Pulmonary artery endothelial cell (primary cell): ENCODE measurements at places on chromosomes 16 and 17. TPM values are rescaled to one million over a fixed set of nuclear protein-coding genes. Genes with fewer than 3 reads are reported as not detected.

- no peak for DNase-seq
Observed at GRCh38 chr17:50768346-50768761, 1.0 kb upstream of the ANKRD40CL start.

DNA sequence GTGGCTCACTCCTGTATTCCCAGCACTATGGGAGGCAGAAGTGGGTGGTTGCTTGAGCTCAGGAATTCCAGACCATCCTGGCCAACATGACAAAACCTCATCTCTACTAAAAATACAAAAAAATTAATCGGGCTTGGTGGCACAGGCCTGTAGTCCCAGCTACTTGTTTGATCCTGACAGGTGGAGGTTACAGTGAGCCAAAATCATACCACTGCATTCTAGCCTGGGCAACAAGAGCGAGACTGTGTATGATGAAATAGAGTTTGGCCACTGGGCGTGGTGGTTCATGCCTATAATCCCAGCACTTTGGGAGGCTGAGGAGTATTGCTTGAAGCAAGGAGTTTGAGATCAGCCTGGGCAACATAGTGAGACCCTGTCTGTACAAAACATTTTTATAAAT is 173.3 kb downstream of the TANC2 start:
- no peak for DNase-seq

Gene IRX5
- 0.99 and 1.9 TPM in 2 replicates for total RNA-seq

DNA sequence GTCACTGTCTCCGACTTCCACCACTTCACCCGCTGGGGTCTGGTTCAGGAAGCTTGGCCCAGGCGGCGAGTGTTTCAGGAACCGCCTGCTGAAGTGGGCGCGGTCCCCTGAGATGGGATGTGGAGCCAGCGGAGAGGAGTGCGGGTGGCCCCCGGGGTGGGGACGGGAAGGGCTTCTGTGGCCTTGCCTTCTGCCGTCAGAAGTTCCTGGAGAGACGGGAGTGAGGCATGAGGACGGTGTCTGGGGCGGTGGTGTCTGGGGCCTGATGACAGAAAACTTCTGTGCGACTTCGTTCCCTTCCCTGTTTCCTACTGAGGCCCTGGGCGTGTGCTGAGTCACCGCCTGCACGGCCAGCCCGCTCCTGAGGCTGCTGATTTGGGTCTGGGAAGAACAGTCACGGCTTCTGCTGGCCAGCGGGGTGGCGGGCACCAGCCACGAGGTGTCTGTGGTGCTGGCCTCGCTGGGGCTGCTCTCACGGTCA is 12.3 kb upstream of the NLRC3 start:
- DNase-seq: no peak

DNA sequence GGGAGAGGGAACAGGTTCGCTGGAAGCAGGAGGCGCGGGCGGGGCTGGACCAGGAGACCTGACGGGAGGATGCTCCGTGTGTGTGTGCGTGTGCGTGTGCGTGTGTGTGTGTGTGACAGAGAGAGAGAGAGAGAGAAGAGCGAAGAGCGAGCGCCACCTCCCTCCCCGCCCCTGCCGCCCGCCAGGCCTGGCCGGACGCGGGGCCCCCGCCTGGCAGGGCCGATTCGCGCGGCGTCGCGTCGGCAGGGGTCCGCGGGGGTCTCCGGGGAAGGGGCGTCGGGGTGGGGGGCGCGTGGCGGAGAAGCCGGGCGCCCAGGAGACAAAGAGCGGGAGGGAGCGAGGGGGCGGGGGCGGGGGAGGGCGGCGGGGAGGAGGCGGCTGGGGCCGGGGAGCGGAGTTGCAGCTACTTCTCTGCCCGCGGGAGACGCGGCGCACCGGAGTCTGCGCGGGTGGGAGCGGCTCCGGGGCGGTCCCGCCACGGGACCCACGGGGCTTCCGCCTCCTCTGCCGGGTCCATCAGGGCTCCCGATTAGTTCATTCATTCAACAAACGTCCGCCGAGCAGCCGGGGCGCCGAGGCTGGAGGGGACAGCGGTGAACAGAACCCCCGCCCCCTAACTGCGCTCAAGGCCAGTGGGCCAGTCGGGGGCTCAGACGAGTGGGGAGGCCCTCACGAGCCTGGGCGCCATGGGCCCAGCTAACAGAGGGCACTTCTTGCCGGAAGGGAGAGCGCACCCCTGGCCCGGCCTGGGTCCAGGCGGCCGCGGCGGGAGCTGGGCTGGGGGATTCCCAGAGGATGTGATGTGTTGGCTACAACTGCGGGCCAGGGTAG is at the start of gene SAMD14:
SAMD14 (minus strand) TSS at position 433 of the 831 bp plus-strand sequence. CDS start 5,201 bp downstream, outside the sequence.
- no peak for DNase-seq
